ENCODE measurements at places on chromosomes 2 and 18.
A peak's percentile ranks its signal among the peaks of the same experiment; 100 is the strongest.

DNA sequence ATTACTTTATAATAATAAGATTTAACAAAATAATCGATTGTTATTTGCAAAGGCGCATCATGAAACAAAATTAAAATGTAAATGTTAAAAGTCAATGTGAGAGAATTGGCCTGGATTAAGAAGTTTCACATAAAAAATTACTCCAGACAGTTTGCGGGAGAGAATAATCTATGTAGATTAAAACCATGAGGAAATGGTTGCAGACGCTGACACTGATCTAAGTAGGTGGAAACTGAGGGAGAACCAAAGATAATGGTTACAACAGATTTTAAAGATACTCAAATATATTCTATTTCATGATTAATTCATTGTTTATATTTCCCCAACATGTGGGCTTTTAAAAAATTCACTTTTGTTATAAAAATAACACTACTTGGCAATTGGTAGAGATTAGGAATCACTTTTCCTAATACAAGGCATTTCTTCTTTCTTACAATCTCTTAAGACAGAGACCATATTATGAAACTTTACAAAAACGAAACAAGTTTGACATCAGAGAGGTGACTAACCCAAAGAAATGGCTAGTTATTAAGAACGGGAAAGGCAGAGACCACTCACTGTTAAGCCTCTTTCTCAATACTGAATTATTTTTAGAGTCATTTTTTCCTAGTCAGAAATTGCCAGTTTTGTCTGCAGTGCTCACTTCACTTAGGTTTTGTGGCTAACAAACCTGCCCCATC is 1.6 kb downstream of the KANSL1L start:
- DNase-seq = no peak

DNA sequence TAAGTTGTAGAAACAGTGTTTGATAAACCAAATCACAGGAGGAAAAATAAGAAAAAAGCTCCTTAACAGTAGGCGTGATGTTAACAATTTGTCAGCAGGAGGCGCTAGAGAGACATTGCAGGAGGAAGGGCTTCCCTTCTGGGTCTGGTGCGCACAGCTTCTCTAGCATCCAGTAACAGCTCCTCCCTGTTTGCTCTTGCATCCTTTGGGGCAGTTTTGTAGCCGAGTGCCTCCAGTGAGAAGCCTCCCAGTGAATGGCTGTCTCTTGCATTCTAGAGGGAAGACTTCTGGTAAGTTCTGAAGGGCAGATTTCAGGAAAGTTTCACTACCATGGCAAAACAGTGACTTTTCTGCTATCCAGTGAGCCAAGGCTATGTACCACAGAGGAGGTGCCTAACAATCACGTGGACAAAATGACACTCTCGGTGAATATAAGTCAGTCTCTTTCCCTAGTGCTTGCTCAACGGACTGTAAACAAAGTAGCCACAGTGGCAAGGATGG is 9.5 kb upstream of the ZNF396 start:
- peak; percentile 41 for DNase-seq

DNA sequence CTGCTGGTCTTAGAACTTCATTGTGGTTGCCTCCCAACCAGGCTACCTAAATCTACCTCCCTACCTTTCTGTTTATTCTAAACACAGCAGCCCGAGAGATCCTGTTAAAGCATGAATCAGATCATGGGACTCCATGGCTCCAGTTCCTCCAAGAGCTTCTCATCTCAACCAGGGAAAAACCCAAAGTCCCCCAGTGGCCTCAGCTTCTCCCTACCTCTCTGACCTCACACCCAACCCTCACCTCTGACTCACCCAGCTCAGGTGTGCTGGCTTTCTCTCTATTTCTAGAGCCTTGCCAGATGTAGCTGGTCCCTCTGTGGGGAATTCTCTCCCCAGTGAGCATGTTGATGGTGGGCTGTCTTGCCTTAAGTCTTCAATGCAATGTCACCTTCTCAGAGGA is 93.8 kb upstream of the COPS8 start:
- no peak for DNase-seq

DNA sequence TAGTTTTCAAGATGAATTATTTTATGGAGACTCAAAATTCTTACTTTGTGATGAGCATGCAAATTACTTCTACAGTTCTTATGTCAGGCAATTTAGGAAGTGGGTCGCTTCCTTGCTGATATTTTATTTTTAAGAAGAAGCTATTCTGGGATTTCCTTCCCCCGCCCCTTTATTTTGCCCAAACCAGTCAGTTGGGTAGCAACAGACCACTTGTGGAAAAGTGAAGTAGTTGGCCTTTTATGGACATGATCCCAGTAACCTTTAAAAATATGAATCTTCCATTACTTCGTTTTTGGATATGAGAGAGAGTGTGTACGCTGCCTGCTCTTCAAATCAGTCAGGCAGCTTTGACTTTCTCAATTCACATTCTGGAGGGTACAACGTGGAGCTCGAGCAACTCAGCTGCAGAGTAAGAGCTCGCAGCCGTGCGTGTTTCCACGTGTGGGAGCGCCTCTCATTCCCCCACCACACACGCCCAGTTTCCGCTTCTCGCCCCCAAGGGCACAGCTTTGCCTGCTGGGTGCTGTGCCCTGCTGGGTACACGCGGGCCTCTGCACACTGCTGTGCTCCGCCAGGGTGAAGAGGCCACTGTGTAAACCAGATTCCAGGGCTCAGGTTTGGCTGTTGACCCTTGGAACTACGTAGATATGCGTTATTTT is 92.6 kb downstream of the ITGB1BP1 start:
- DNase-seq = no peak

DNA sequence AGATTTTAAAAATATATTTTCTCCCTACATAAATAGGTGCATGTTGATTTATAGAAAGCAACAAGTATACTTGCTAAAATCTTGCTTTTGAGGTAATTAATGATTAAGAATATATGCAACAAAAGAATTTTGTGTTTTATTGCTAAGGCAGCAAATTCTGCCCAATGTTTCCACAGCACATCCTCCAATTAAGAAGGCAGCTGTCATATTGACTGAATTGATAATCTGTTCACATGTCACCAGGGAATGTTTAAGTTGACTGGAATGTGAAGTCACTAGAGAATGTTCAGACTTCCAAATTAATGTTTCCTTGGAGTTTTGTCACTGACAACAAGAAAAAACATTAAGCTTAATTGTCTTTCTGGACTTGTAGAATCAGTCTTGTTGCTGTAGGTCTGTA is 1602.7 kb upstream of the SLC39A10 start:
- DNase-seq = no peak

- DNase-seq = no peak
Measured at GRCh38 chr2:168245074-168245825, 2.1 kb downstream of the STK39 start.

- DNase-seq = peak; percentile 62
Measured at GRCh38 chr2:190679813-190680591, 31.1 kb downstream of the NAB1 start.

DNA sequence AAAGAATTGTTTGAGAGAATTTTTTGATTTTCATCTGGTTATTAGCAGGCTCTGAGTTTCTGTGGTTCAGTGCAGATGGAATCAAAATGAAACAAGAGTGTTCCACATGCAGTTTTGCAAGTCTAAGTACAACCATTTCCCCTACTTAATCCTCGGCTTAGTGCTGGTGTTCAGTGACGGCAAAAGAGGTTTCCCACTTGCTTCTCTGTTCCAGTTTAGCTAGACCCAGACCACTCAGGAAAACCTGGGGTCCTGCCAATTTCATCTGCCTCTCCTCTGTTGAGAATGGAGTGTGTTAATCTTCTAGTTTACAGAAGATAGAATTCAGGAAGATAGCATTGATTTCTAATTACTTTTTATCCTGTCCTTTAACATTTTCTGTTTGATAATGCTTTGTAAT is 996.2 kb upstream of the FANCL start:
- no peak for DNase-seq

GRCh38 chr2:99101697-99102096 is 39.8 kb upstream of the C2orf15 start:
- DNase-seq = no peak

DNA sequence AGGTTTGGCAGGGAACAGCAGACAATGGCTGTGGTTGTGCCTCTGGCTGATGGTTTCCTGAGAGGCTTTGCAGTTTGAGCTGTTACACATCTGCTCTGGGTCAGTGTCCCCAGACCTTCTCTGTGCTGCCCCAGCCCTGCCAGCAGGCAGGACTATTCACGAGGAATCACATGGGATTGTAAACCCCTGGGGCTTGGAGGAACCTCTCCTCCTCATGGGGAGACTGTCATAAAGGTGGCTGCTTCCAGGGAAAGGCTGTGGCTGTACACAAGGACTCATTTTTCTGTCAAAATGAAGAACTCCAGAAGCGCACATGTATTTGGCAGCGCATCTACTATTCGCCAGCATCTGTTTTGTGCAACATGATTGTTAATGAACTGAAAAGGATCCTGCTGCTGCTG is 142.6 kb upstream of the CYP1B1 start:
- no peak for DNase-seq

DNA sequence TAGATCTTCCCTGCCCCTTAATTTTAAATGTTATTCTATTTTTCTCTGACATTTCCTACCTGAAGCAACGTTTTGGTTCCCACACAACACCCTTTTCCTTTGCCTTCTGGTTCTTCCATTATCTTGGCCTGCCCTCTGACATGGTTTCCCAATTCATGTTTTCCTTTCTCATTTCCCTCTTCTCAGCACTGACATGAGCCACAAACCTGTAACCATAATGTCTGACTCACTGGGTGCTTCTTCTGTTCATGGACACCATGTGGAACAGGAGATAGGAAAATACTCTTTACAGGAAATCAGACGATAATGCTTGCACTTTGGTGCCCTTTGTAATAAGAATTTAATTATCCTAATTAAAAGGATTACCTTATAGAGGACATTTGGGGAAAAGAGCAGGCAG is 142.0 kb downstream of the ZEB2 start:
- DNase-seq = no peak

- DNase-seq = no peak
Measured at GRCh38 chr2:64402876-64403275, 51.1 kb upstream of the LGALSL start.

GRCh38 chr2:10863837-10864236 is 47.9 kb upstream of the KCNF1 start:
- no peak for DNase-seq

GRCh38 chr2:211055438-211055837 is 499.0 kb downstream of the CPS1 start:
- DNase-seq = no peak

- DNase-seq = no peak
Measured at GRCh38 chr18:79379931-79380815, 15.6 kb upstream of the NFATC1 start.

- peak; percentile 6 for DNase-seq
Measured at GRCh38 chr2:8505311-8505920, 176.4 kb upstream of the ID2 start.

DNA sequence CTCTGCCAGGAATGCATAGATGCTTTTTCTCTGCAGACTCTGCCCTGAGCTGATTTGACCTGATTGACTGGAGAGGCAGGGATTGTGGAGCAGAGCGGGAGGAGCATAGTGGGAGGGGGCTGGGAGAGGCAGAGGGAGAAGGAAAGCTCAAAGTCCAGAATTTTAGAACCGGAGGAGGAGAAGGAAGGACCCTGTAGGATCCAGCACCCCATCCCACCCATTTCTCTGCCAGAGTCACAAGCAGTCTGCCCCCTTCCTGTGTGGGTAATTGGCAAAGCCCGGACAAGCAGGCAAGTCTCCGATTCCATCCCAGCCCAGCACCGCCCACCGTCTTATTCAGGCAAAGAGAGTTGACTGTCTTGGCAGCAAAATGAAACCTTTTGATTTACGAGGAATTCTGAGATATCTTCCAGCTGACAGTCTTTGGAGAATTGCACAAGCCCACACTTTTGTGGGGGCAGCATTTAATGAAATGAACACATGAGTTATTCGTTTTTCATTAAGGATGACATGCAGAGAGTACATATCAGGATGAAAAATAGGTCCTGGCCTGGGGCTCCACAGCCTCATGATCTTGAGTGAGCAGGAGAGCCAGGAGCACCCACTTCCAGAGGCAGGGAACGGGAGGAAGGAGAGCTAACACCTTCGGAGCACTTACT is 103.1 kb downstream of the MCFD2 start:
- DNase-seq = no peak

- DNase-seq = no peak
Measured at GRCh38 chr2:185979546-185980071, 241.0 kb downstream of the FSIP2 start.

DNA sequence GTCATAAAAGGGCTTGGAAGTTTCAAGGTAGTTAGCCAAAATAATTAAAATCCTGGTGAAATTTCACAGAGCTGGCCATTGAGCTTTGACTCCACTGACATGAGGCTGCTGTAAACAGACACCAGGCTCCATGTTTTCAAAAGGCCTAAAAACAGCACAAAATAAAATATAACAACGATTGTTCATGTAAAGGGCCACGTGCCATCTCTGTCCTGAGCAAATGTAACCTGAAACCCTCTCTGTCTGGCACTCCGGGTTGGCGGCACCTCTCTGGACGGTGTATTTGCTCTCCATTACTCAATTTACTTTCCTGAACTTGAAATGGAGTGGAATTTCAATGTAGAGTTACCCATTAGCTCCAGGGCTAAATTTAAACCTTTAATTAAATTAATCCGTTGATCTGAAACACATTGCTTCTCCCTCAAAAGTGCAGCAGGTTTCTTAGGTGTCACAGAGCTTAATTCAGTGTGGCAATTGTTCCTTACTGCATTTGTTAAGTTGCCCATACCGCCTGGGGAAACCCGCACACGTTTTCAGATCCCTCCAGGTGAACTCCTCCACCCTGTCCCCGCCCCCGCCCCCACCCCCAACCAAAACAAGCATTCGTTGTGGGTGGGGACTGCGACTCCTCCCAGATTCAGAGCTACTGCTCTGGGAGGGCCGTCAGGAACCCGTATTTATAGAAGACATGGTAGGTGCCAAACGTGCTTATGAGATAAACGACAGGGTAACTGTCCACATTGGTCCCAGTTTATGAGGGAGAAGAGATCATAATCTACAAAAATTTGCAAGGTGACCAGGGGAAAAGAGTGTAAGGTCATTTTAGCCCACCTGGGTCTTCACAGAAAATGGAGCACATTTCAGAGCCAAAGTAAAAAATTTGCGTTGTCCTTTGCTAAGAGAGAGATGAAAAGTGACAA is 1.2 kb upstream of the CABLES1 start:
- no peak for DNase-seq

GRCh38 chr2:44929735-44930273 is 11.7 kb upstream of the SIX3 start:
- DNase-seq = peak; percentile 43

DNA sequence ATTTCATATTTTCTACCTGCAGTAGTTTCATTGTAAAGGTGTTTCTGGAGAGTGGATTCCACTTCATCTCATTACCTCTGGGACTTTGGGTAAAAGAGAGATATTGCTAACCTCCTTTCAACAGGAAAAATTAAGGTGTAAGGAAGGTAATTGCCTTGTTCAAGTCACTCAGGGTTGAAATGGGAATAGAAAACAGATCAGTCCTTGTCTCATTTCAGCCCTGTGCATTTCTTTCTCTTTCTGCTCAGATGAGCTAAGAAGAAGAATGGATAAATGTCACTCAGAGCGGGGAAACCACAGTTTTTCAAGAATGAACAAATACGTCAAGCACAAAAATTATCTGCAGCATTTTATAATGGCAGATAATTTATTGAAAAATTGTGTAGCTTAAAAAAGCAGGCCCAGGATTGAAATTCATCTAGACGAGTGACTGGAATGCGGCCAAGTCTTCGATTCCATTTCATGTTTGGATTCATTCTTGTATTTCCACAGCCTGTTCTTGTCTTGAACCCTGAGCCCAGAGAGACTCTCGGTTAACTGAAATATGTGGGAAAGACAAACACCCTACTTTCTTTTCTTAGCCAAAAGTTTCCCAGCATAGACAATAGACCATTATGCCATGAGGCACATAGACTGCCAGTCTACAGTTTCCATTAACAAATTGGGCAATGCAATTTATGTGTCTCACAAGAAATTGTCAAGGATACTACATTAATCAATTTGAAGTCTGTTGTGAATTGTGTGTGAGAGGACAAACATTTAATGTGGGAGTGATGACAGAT is 107.9 kb downstream of the POLE4 start:
- DNase-seq = no peak

All from activated naive CD8-positive, alpha-beta T cell treated with anti-CD3 and anti-CD28 coated beads, Interleukin-2, amount 10 ng/mL, durations not matched to agents 7 days and 5 days (primary cell).